ENCODE measurements at places on chromosomes 3 and 15.
A peak's percentile ranks its signal among the peaks of the same experiment; 100 is the strongest.

DNA sequence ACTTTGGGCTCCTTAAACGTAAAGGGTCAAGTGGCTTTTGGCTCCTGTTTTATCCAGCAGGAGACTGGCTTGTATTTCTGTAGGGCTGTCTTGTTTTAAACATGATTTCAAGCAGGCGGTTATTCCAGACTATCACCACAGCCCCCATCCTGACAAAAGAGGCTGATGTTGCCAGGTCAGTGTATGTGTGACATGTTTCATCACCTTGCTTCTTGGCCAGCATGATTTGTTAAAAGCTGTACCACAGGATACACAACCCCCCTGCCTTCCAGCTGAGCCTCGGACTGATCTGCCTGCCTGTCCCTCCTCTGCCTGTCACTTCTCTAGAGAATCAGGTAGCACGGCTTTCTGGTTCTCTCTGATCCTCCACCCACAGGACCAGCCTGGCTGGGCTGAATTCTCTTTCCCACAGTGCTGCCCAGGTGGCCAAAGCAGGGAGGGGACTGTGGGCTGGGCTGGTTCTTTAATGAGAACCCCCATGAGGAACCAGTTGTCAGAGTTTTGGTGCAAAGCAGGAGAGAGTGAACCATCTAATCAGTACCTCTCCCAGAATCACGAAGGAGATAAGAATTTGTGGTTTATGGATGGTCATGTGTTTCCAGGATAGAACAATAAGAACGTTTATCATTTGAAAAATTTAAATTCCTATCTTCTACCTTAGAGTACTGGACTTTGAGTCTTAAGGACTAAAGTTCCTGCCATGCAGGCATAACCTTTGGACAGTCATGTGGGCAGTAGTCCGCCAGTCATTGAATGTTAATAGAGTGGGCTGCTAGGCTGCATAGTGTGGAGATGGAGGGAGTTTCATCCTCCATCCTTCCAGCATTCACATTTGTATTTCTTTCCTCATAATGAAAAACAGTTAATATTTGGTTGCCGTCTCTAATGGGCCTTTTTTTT is 8.8 kb downstream of the ABHD6 start:
- peak; percentile 71 for DNase-seq

GRCh38 chr15:101108791-101109190 is 143.1 kb downstream of the CHSY1 start:
- no peak for DNase-seq

DNA sequence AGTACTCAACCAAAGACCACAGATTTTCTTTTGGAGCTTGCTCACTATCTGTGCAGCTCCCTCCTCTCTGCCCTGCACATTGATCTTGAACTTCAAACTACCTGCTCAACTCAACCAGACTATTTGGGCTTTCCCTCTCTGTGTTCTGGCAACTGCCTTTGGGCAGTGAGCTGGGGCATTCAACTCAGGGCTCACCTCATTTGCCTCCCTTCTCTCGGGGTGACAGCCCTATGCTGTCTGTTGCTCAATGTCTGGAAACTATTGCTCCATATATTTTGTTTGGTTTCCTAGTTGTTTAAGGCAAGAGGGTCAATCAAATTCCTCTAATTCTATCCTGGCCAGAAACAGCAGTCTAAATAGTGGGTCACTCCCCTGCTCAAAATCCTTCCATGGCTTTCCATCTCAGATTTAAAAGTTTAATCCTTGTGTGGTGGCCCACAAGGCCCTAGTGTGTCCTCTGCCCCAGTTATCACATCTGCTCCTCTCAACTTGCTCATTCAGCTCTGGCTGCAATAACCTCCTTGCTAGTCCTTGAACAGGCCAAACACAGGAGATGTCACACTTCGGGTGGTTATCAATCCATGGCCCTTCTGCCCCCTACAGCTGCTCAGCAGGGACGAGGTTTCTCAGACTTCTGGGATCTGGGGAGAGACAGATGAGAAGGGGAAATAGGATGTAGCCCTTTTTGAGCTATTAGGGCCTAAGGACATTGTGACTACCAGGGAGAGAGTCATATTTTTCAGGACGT is 67.8 kb downstream of the SNRK start:
- DNase-seq = no peak

- DNase-seq = peak; percentile 4
Measured at GRCh38 chr3:148992027-148992634, 791 bp downstream of the GYG1 start.

DNA sequence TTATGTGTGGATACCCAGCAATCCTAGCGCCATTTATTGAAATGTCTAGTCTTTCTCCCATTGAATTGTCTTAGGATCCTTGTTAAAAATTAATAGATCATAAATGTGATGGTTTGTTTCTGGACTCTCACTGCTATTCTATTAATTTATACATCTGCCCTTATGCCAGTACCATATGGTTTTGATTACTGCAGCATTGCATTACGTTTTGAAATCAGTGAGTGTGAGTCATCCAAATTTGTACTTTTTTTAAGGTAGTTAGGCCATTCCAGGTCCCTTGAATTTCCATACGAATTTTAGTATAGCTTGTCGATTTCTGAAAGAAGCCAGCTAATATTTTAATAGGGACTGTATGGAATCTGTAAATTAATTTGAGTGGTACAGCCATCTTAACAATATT is 648.6 kb upstream of the ZNF385D start:
- DNase-seq = no peak

GRCh38 chr15:31367730-31368344 is 41.2 kb downstream of the KLF13 start:
- DNase-seq = no peak

- no peak for DNase-seq
Measured at GRCh38 chr3:171542976-171543375, 82.8 kb upstream of the TNIK start.

DNA sequence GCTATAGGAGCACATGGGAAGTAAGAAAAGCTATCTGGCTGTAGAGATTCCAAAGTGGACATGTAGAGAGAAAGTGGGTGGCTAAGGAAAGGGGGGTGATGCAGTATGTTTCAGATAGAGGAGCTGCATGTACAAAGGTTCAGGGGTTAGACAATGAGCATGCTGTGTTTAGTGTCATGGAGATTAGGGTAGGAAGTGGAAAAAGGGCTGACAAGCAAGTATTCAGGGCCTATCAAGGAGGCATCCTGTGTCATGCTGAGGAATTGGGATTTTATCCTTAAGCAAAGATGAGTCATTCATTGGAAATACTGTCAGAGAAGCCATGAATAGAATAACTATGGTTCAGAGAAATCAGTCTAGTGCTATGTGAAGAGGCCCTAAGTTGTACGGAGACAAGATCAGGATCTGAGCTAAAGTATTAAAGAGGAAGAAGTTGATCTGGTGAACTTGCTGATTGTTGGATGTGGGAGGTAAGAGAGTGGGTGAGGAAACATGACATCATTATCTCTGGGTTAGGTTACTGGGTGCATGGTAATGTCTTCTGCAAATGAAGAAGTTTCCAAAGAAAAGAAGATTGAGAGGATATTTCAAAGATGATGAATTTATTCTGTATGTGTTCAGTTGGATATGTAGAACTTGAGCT is 176.7 kb upstream of the GOLIM4 start:
- DNase-seq = no peak

All from trophoblast cell (in vitro differentiated cells and primary cell).